ENCODE measurements at places on chromosomes 6 and 20.

- no peak for DNase-seq
Measured at GRCh38 chr20:50277460-50278376, 87.1 kb downstream of the CEBPB start.

GRCh38 chr6:56863366-56863765 is 91.5 kb upstream of the BEND6 start:
- no peak for DNase-seq

DNA sequence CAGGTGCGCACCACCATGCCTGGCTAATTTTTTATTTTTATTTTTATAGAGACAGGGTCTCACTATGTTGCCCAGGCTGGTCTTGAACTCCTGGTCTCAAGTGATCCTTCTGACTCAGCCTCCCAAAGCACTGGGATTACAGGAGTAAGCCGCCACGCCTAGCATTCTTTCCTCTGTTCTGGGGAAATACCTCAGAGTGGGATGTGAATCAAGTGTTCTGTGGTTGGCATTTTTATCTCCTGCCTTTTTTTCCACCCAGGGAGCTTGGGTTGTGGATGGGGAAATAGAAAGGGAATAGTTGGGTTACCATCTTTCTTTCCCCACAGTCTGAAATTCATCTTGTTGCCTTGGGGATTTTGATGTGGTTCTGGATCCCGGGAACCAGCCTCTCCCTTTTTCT is 24.1 kb downstream of the TFAP2C start:
- no peak for DNase-seq

GRCh38 chr6:108250240-108250866 is 10.5 kb downstream of the SNX3 start:
- no peak for DNase-seq

- no peak for DNase-seq
Measured at GRCh38 chr20:5848711-5849505, 98.7 kb downstream of the SHLD1 start.

DNA sequence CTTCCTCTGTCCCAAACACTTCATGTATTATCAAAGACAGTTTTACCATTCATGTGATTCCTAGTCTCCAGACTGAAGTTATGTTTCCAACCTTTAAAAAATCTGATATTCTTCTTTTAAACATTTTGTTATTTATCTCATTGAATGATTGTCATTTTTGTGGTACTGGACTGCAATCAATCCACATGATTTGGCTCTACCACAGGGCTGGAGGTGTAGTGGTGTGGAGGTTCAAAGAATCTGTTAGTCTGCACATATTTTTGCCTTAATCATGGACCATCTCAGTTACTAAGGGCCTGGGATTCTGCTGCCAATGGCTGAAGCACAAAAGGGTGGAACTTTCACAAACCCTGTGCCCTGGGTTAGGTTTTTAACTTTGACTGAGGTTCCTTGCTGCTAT is 164.1 kb upstream of the JAG1 start:
- no peak for DNase-seq

DNA sequence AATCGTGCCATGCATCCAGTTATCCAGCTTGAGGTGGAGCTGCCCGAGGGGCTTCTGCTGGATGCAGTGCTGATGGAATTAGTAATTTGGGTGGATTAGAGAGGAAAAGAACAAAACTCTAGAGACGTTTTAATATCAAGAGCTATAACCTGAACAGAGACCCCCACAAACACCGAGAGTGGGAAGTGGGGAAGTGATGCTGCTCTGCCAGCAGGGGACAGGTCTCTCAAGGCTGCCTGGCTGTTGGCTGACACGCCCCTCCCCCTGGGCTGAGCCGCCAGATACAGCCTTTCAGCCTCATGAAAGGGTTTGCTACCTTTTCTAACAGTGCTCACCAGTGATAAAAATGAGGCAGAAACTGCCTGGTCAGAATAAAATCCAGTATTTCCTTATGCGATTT is 9.6 kb downstream of the LEMD2 start:
- no peak for DNase-seq

GRCh38 chr20:32562495-32562911 is 22.6 kb downstream of the NOL4L start:
- no peak for DNase-seq

- no peak for DNase-seq
Measured at GRCh38 chr6:149094156-149094555, 223.4 kb upstream of the TAB2 start.

DNA sequence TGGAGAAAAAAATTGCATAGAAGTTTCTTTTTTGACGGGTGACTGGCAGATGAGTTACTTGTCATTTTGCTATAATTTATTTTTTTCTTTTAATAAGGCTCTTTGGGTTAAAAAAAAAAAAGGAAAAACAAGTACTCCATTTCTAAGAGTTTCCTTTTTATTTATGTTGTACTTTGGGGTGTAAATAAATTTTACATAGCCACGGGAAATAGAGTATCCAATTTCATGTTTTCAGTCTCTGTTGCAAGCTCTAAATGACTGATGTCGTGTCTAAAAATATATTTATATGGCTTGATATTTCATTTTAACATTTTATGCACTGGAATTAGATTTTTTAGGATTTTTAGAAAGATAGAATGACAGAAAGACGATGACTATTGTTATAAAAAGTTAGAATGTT is 3.4 kb downstream of the EYA4 start:
- DNase-seq: no peak

- no peak for DNase-seq
Measured at GRCh38 chr6:29619578-29620160, 13.3 kb downstream of the GABBR1 start.

DNA sequence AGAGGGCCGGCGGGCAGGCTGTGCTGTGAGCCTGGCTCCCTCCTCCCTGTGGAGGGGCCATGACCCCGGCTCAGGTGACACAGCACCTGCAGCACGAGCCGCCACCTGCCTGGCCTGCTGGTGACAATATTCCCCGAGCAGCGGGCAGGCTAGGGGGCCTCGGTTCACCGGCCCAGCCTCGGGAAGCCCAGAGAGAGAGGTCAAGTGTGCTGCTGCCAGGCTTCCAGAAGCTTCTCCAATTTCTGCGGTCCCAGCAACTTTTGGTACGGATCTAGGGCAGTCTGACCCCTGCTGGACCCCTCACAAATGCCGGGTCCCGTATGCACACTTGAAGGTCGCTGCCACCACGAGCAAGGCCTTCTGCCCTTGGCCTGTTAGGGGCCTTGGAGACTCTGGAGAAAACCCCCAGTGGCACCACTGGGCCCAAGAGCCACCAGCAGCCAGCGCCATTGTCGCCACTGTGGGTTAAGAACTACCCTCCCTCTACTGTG is 38.6 kb upstream of the NOL4L start:
- no peak for DNase-seq

DNA sequence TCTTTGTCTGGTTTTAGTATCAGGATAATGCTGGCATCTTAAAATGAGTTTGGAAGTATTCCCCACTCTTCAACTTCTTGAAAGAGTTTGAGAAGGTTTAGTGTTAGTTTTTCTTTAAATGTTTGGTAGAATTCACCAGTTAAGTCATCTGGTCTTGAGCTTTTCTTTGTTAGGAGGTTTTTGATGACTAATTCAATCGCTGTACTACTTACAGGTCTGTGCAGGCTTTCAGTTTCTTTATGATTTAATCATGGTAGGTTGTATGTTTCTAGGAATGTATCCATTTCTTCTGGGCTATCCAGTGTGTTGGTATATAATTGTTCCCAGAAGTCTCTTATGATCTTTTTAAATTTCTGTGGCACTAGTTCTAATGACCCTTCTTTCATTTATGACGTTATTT is 215.5 kb downstream of the LRFN2 start:
- no peak for DNase-seq

GRCh38 chr6:90648873-90649272 is 62.0 kb upstream of the MAP3K7 start:
- DNase-seq: no peak

- no peak for DNase-seq
Measured at GRCh38 chr20:50130995-50131394, 18.0 kb upstream of the UBE2V1 start.

- no peak for DNase-seq
Measured at GRCh38 chr6:30265181-30265580, 52.0 kb upstream of the TRIM26 start.

DNA sequence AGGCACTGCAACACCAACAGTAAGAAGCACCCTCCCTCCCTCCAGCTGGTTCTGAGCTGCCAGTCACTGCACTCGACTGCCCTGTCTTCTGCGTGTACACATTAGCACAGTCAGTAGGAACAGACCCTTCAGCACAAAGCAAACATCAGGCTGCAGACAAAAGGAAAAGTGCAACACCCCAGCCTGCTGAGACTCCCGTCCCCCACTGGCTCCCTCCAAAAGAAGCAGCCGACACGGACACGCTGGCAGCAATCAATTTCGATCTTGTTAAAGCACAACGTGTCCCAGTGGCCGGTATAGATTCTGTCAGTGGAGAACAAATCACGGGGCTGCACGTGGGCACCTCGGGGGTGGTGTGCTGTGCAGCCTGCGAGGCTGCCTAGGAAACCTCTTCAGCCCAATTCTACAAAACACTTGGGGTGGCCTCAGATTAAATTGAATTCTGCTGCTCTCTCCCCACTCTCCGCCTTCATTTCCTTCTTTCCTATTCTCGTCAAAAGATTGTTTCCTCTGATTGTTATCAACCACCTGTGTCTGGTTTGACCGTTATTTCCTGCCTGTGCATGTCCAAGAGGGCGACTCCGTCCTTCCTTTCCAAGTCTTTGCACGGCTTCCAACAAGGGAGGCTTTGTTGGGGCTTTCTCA is 38.7 kb downstream of the TRAF3IP2 start:
- DNase-seq: no peak

- no peak for DNase-seq
Measured at GRCh38 chr6:116251568-116252384, 2.1 kb downstream of the TSPYL4 start.

- DNase-seq: no peak
Measured at GRCh38 chr20:5949943-5950270, 426 bp downstream of the TRMT6 start.

GRCh38 chr6:137259349-137259748 is 40.2 kb upstream of the IFNGR1 start:
- no peak for DNase-seq

- DNase-seq: no peak
Measured at GRCh38 chr6:45706319-45706718, 309.3 kb downstream of the CLIC5 start.

- no peak for DNase-seq
Measured at GRCh38 chr6:34391473-34391785, 1.0 kb downstream of the NUDT3 start.

DNA sequence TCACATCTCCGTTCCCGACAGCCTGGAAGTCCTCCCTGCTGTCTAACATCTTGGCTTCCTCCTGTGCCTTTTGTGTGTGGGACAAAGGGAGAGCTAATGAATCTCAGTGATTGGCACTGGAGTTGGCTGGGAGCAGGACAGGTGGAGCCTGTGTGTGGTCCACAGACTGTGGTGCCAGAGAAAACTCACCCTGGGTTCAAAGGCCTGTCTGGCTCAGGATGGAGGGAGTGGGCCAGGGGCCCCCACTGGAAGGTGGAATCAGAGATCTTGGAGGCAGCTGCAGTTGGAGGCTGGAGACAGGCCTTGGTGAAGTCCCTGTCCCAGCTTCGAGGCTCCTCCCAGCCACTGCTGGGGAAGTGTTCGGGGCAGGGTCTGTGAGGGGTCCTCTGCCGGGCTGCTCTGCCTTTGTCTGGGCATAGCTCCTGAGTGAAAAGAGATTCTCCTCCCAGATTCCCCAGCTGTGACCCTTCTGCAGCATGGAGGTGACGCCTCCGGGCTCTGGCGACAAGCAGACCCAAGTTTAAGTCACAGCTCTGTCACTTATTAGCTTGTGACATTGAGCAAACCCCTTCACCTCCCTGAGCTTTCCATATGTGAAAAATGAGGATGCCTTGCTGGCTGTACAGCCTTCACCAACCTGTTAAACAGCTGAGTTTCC is 13.9 kb upstream of the ITPR3 start:
- DNase-seq: no peak

- DNase-seq: no peak
Measured at GRCh38 chr6:115004982-115005381, 662.2 kb upstream of the HS3ST5 start.

- no peak for DNase-seq
Measured at GRCh38 chr20:44034451-44034850, 119.8 kb downstream of the TOX2 start.

GRCh38 chr6:85484948-85485347 is 35.1 kb downstream of the NT5E start:
- no peak for DNase-seq

DNA sequence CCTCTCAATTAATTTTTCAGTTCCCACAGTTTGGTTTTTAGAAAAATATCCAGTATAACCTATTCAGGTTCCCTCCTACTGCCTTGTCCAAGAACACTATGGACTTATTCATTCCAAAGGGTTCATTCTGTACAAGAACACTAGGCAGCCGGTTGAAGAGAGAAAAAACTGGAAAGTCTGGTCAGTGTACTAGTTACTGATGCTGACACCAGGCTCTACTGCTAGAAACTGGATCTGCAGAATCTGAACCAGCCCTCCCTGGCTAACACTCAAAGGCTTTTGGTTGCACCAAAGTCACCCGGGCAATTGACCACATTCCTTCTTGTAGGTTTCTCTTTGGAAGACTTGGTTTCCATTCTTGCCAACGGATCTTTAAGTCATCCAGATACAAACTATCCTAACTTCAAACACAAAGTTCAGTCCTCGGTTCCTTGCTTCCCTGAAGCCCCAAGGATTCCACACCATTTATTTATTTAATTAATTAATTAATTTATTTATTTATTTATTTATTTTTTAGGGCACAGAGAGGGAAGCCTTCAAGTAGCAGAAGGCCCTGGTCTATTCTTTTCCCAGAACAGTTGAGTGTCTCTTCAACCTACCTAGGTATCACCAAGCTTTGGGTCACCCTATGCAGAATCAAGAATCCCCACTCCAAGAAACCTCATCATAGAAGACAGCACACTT is 268.1 kb downstream of the ADGB start:
- DNase-seq: no peak
